Epithelial cell of alveolus of lung (primary cell): ENCODE measurements at places on chromosomes 1 and 21. TPM values are rescaled to one million over a fixed set of nuclear protein-coding genes. Genes with fewer than 3 reads are reported as not detected.

The CD164L2 gene
- total RNA-seq = not detected in 2 replicates

The FOXO6 gene
- not detected in 2 replicates for total RNA-seq

The FNDC10 gene
- total RNA-seq = 5.6 and 6.3 TPM in 2 replicates

The NFYC gene
- 32.7 and 38.5 TPM in 2 replicates for total RNA-seq

The GPR37L1 gene
- total RNA-seq = not detected in 2 replicates

The BSND gene
- total RNA-seq = not detected in 2 replicates

The INTS7 gene
- total RNA-seq = 13.8 and 16.0 TPM in 2 replicates

The TIAM1 gene
- total RNA-seq = 0.48 and 2.7 TPM in 2 replicates

The CELA3A gene
- 0.56 TPM in 1 of 2 replicates, not detected in the other for total RNA-seq

The COA6 gene
- 18.2 and 28.6 TPM in 2 replicates for total RNA-seq

The TNFRSF18 gene
- 0.08 and 2.1 TPM in 2 replicates for total RNA-seq

The HJV gene
- total RNA-seq = not detected in 2 replicates

The SLC9C2 gene
- total RNA-seq = not detected in 2 replicates

The CDC42BPA gene
- 15.6 and 21.7 TPM in 2 replicates for total RNA-seq

The TTC39A gene
- 0.26 and 0.40 TPM in 2 replicates for total RNA-seq

The SFN gene
- 3.3 and 7.0 TPM in 2 replicates for total RNA-seq

The NMNAT2 gene
- under 0.01 and 0.26 TPM in 2 replicates for total RNA-seq

The CYP4Z1 gene
- total RNA-seq = not detected in 2 replicates

The DNAI4 gene
- total RNA-seq = 0.56 and 1.2 TPM in 2 replicates

The BEST4 gene
- not detected in 2 replicates for total RNA-seq

The SEC16B gene
- 2.1 and 2.3 TPM in 2 replicates for total RNA-seq

The DHRS3 gene
- total RNA-seq = 46.6 and 307 TPM in 2 replicates

The CD101 gene
- under 0.01 and 0.32 TPM in 2 replicates for total RNA-seq

The SKI gene
- 34.0 and 54.9 TPM in 2 replicates for total RNA-seq

The BCAR3 gene
- 8.7 and 32.8 TPM in 2 replicates for total RNA-seq

The PLPP3 gene
- total RNA-seq = 10.6 and 283 TPM in 2 replicates

The ADGRB2 gene
- 17.2 and 19.5 TPM in 2 replicates for total RNA-seq

The CDCA8 gene
- total RNA-seq = 6.2 and 17.8 TPM in 2 replicates

The SPRR5 gene
- not detected in 2 replicates for total RNA-seq

The TMEM269 gene
- total RNA-seq = 0.32 TPM in 1 of 2 replicates, not detected in the other

The TP73 gene
- total RNA-seq = 0.16 and 0.26 TPM in 2 replicates

The HSD3B1 gene
- total RNA-seq = 0.39 TPM in 1 of 2 replicates, not detected in the other

The BCAN gene
- not detected in 2 replicates for total RNA-seq

The LCE2C gene
- total RNA-seq = not detected in 2 replicates

The RBP7 gene
- total RNA-seq = not detected in 2 replicates
